ENCODE measurements at places on chromosomes 2 and 18.

DNA sequence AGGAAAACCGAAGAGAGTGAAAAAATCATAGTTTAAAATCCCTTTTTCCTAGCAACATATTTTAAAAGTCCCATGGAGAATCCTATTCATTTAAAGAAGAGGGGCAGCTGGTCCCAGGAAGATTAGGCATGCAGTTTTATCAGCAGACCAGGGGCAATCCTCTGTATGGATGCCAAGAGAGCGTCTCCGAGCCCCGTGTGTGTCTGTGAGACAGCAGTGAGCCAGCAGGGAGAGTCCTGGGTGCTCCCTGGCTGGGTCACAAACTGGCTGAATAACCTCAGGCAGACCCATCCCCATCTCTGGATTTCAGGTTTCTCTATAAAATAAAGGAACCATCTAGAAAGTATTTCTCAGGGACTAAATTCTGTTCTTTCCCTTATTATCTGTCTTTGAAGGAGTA, 128.2 kb upstream of the RIOK3 start:
- no peak for DNase-seq

- DNase-seq, result no peak
Measured at GRCh38 chr2:72723769-72724370, 102.0 kb downstream of the EXOC6B start.

GRCh38 chr18:68985172-68985820, 187.4 kb downstream of the CCDC102B start:
- DNase-seq, result no peak

DNA sequence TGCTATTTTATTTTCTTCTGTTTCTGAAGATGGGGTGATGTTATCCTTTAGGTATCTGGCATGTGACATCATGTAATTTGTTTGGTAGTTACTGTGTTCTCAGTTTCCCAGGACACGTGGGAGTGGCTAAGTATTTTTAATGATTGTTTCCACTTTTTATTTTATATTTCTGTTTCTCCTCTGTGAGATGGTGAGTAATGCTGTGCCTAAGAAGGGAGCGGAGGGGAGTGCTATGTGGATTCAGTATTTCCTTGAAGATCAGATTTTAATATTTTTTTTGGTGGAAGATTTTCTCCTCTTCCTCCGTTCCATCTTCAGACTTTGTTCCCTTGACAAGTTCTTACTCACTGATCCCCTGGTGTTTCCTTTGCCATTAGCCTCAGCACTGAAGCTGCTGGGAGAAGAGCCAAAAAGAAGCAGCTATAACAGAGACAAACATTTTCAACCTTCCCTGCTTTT, 180.0 kb upstream of the MMADHC start:
- DNase-seq, result no peak

GRCh38 chr2:236693531-236693930, 123.9 kb downstream of the ACKR3 start:
- no peak for DNase-seq

GRCh38 chr2:11123856-11124759, 31.2 kb upstream of the SLC66A3 start:
- peak; percentile 14 for DNase-seq

- DNase-seq, result no peak
Measured at GRCh38 chr2:38185012-38185491, 109.1 kb upstream of the CYP1B1 start.

GRCh38 chr2:154882725-154883124, 184.2 kb downstream of the KCNJ3 start:
- no peak for DNase-seq

DNA sequence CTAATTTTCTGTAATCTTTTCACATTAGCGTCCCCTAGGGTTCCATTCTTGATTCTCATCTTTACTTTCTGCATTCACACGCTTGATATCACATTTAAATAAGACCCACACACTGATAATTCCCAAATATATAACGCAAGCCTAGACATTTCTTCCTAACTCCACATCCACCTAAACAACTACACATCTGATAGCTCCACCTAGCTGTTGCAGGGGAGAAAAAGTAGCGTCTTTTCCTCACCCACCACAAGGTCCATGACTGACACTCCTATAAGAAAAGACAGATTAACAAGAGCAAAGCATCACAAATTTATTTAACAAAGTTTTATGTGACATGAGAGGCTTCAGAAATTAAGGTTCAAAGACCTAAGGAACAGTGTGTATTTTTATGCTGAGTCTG, 862.2 kb upstream of the DDX18 start:
- no peak for DNase-seq

DNA sequence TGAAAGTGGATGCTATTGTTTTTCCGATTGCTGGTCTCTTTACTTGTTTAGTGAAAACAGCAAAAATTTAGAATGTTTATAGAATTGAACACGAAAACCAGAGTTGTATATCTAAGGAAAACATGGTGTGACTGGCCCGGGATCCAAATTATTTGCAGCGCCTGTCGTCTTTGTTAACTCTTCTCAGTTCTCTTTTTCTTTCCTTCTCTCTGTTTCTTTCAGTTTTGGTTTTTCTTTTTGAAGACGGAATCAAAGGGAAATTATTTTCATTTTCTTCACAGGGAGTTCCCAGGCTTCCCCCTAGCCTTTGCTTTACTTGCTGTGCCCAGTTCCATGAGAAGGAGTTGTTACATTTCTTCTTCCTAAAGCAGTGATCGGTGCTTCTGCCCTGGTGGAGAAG, 76.0 kb downstream of the AGAP1 start:
- DNase-seq, result no peak

DNA sequence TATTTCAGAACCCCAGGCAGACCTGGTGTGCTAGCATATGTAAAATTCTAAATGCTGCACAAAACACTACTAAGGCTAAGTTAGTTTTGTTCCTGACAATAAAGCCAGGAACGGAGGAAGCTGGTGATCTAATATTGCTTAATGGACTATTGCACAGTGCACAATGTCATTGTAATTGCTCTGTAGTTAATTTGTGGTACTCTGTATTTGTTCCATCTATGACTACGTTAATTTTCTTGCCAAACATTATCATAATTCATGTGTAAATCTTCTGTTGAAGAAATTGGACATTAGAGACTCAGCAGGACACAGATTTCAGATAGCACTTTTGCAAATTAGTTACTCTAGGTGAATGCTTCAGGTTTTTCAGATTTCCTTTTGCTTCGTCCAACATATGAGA, 232.3 kb downstream of the RIT2 start:
- DNase-seq, result no peak

DNA sequence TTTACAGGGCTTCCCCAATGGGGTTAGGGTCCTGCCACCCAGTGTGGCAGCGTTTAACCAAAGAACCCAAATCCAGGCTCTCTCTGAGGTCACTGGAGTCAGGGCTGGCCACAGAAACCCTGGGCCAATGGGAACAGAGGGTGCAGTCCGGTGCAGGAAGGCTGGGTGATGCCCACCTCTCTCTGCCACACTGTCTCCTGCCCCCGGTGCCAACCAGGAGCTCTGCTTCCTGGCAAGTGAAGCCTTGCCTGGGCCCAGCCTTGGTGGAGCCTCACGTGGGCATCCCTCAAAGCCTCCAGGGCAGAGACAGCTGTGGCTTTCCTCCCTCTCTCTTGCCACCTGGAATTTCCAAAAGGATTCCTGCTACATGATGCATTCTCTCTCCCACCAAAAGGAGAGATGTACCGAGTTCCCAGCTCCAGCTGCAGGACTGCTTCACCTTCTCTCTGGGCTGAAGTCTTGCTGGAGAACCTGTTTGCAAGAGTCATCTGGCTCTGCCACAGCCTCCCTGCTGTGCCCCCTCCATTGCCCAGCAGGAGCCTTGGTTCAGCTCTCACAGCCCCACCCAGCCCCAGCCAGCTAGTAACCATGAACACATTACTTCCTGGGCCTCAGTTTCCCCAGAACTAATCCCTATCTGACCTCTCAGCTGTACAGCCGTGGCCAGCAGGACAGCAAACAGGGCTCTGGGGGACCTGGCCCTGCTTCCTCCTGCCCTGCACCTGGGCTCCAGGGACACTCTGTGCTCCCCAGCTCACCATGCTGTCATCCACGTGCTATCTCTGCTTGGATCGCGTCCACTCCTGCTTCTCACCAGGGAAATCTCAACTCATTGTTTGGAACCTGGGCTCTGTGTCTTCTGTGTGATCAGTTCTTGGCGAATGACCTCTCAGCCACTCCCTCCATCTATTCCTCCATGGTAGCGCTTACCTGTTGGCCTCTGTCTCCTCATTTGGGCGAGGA, 43.4 kb downstream of the KCNF1 start:
- DNase-seq, result no peak

- DNase-seq, result no peak
Measured at GRCh38 chr2:239584986-239585385, 184.2 kb upstream of the HDAC4 start.

DNA sequence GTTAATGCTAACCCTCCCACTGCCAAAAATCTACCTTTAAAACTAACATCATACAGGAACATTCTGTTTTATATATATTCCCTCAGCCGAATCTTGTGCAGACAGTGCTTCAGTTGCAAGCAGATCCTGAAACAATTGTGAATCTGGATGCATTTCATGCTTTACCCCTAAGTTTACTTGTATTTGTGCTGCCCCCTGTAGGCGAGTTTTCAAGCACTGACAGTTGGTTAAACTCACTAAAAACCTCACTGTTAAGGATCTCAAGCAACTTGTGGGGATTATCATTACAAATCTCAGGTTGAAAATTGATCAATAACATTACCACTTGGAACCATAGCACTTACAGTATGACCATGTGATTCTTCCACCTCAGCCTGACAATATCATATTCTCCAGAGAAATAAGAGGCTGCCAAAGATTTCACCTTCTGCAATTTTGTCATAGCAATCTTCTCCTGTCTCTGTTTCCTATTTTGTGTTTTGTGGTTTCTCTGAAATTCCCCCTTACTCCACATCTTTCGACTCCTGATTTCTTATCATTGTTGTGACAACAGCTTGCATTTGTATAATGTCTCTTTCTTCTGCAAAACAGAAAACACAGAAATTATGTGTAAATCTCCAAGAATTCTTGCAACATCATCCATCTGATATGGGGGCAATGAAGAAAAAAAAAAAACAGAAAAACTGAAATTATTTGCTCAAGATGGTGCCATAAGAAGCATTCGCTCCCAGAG, 354.6 kb upstream of the SETBP1 start:
- DNase-seq, result no peak

DNA sequence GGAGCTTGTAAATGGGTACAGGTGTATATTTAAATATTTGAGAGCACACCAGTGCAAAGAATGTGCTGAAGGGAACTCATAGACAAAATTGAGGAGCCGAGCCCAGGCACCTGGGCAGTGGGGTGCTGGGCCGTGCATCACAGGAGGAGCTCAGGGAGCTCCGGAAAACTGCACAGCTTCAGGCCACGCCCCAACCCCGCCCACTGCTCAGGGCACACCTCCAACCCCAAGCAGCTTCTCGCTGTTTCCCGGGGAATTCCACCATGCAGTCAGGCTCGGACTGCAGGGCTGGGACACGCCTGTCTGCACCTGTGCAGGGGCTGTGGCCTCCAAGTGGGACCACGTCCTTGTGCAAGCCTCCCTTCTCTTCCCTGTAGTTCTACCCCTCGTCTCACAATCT, 243.0 kb downstream of the HDAC4 start:
- DNase-seq, result no peak

DNA sequence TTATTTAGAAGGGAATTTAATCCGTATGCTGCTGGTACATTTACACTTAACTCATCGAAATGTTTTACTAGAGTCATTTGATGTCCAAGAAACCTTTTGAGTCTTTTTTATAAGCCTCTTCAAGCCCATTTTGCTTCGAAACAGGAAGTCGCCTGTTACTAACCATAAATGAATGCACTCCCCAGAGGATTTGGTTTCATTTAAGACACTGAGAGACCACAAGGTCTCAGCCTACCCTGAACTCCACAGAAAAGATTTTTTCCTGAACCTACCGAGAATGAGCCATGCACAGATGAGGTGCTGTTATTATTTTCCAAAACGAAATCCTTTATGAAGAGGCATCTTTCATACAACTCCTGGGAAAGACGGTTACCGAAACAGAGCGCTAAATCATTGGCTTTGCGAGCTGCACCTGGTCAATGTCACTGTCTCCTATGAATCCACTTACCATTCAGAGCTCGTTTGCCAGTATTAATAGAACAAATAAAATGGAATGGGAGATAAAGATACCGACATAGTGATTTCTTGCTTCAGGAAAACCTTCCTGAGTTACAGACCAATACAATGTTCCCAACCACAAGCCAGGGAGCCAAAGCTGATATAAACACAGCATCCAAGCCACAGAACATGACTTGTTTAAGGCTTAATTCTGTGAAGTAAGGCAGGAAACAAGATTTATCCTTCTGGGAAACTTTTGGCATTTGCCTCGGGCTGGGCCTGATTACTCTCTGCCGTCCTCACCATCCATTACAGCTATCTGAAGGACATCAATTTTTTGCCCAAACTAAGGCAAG, 382.1 kb downstream of the OSR1 start:
- DNase-seq, result no peak

DNA sequence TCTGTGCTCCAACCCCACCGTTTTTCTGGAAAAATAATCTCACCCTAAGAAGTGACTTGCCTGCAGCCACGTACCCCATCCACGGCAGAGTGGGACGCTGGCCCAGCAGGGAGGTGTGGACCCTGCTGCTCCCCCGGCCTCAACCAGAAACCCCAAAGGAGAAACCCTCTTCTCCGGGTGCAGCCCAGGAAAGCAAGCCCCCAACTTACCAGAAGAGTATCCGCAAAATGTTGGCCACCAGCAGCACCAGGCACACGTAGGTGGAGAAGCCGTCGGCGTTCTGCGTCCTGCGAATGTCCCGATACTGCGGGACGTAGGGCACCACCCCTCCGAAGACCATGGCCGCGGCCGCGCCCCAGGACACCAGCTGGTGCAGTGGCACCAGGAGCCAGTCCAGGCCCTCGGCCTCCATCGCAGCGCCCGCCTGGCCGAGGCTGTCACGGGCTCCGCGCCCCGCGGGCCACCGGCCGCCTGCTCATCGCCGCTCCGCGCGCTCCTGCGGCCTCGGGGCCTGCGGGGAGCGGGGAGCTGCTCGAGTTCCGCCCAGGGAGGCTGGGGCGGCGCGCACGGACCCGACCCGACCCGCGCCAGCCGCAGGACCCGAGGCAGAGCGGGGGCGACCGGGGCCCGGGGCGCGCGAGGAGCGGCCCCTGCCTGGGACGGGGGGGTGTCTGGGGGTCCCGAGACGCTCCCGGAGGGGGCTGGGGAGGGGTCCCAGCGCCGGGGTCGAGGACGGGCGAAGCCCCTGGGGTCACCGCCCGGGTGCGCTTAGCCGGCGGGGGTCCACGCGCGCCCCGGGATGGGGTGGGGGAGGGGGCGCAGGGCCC, 725 bp downstream of the SLC66A2 start:
- DNase-seq, result no peak

DNA sequence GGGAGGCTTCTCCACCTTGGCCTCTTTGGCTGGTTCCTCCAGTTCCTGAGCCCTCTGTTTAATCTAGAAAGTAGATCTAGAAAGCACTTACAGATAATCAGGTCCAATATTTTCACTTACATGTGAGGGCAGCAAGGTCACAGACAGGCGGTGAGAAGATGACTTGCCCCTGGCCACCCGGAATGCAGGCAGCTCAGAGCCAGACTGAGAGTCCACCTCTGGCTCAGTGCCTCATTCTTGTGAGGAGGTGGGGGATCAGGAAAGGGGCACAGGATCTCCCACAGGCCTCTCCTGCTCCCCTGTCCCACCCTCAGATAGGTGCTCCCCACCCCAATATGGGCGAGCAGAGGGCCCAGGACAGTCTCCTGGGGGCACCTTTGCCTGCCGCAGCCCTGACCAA, 5.8 kb downstream of the WNT6 start:
- no peak for DNase-seq

GRCh38 chr2:69310111-69311023, 76.7 kb downstream of the GFPT1 start:
- DNase-seq, result no peak
